Astrocyte of the cerebellum (primary cell): ENCODE measurements at places on chromosomes 5 and 9.

GRCh38 chr9:4430432-4431261, 59.6 kb upstream of the SLC1A1 start:
- DNase-seq = no peak

DNA sequence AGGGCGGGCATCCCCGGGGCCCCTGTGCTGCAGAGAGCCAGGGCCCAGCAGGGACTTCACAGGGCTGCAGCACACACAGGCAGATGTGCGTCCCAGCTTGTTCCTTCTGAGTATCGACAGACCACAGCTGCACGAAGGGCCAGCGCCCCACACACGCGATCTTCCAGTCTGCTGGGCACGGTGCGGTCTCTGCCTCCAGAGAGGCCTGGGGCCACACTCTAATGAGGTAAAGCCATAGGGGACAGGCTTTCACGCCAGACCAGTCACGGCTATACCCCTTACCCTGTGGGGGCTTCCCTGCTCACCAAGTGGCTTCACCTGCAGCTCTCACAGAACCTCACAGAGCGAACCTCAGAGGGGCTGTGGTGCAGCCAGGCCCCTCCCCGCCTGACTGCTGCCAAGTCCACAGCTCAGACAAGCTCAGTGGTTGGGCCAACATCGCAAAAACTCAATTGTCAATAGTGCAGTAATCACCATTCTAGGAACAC, 82.2 kb downstream of the SHB start:
- no peak for DNase-seq

- no peak for DNase-seq
Observed at GRCh38 chr5:33817301-33817700, 74.5 kb downstream of the ADAMTS12 start.

- no peak for DNase-seq
Observed at GRCh38 chr9:108783731-108784495, 71.9 kb downstream of the ACTL7B start.

DNA sequence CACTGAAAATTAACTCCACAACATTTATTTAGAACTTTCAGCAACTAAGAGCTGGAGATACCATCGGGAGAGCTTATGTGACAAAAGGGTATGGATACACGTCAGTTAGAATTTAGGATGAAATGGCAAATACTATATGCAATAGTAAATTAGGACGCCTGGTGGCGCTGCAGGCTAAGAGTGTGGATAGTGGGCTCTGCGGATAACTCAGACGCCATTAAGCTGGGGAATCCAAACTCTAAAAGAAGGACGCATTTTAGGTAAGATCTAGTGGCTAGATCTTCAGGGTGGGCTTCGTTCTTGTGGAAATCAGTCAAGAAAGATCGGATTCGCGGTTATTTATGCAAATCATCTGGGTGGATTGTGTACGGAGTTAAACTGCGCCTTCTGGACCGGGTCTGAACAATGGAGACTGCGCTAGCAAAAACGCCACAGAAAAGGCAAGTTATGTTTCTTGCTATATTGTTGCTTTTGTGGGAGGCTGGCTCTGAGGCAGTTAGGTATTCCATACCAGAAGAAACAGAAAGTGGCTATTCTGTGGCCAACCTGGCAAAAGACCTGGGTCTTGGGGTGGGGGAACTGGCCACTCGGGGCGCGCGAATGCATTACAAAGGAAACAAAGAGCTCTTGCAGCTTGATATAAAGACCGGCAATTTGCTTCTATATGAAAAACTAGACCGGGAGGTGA, at the start of gene PCDHB5:
Gene PCDHB5 (plus strand): TSS at position 177 of the 688 bp plus-strand sequence. CDS start 229 bp downstream, at position 406.
- DNase-seq = no peak

- DNase-seq = no peak
Observed at GRCh38 chr5:103456476-103456875, 106.1 kb downstream of the NUDT12 start.

DNA sequence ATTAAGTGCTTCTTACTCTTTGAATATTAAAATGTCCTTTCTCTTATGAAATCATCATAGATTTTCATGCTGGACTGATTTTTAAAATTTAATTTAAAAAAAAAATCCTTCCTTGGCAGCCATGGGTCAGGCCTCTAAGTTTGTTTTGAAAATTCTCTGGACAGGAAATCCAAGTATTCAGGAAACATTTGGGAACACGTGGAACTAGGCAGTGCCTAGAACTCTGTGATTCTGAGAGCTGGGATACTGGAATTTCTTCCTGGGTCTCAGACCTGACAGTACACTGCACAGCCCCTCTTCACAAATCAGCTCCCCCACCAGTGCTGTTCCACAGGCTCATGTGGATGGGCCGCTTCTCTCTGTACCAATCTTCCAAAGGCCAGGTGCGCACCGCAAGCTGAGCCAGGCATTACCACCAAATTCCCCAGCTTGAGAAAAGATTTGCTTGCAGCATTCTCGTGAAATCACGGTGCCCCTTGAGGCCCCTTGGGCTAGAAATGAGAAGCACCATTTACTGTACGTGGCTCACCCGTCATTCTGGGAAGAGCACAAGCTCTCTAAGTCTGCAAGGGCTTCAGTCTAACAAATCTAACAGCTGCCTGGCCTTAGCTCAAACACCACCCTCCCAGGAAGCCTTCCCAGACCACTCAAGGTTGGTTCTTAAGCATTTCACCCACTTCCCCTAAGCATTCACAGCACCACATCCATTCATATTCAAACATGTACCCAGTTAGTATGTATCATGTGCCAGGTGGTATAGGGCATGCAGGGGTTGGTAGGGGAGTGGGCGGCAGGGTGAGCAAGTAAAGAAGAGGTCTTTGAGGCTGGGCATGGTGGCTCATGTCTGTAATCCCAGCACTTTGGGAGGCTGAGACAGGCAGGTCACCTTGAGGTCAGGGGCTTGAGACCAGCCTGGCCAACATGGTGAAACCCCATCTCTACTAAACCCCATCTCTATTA, 26.5 kb downstream of the B4GALT1 start:
- no peak for DNase-seq

GRCh38 chr9:86494644-86495111, 140.5 kb upstream of the TUT7 start:
- no peak for DNase-seq
